CD14-positive monocyte (primary cell): ENCODE measurements at places on chromosomes 13 and 19. TPM values are rescaled to one million over a fixed set of nuclear protein-coding genes. Genes with fewer than 3 reads are reported as not detected.
A peak's percentile ranks its signal among the peaks of the same experiment; 100 is the strongest.

DNA sequence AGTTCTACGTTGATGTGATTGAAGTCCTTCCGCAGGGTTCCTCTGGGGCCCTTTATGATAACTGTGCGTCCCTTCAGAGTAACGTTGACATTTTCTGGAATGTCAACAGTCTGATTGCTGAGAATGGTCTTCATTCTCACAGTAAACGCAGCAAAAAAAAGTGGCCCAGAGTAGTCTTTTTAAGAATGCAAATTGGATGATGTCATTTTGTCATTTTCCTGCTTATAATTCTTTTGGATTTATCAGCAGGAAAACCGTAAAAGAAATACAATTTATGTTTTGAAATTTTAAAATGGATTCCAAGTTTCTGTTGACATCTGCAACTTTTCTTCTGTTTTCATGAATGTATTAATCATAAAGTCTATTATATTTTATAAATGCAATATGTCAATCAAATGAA is 14.8 kb downstream of the URI1 start:
- H3K27me3 ChIP-seq: no peaks in the 10 kb centered on the region
- peaks cover 6% of the 10 kb centered on the region for H3K4me1 ChIP-seq
- H3K4me3 ChIP-seq: no peak overlapping the region
- no peak for DNase-seq
- no peaks in the 10 kb centered on the region for H3K36me3 ChIP-seq

KLK2 gene
- not detected in 2 replicates for polyA plus RNA-seq

DNA sequence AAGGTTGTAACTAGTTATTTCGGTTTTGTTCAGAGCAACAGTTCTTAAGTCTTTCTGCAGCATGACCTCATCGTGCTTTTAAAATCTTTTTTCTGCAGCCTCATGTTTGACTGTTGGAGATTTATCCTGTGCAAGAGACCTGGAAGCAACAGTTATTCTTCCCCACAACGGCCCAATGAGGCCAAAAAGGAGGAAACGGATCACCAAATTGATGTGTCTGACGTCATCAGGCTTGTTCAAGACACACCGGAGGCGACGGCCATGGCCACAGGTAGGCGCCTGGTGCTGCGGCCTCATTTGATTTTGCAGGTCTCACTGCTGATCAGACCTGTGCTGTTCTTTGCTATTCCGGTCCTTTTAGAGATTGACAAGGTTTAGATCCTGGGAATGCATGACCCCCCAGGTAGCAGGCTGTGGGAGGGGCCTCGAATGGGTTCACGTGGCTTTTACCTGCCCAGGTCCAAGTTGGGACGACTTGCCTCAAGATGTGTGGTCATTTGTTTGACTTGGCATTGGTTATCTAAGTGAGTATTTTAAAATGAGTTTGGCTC is 66.8 kb upstream of the MCF2L start:
- H3K36me3 ChIP-seq: no peaks in the 10 kb centered on the region
- DNase-seq: no peak
- no peak overlapping the region for H3K27ac ChIP-seq
- no peaks in the 10 kb centered on the region for H3K4me1 ChIP-seq

RRAS gene
- polyA plus RNA-seq: 80.0 TPM

ZNF223 gene
- 1.2 TPM for polyA plus RNA-seq

CD209 gene
- polyA plus RNA-seq: 2.1 TPM

DNA sequence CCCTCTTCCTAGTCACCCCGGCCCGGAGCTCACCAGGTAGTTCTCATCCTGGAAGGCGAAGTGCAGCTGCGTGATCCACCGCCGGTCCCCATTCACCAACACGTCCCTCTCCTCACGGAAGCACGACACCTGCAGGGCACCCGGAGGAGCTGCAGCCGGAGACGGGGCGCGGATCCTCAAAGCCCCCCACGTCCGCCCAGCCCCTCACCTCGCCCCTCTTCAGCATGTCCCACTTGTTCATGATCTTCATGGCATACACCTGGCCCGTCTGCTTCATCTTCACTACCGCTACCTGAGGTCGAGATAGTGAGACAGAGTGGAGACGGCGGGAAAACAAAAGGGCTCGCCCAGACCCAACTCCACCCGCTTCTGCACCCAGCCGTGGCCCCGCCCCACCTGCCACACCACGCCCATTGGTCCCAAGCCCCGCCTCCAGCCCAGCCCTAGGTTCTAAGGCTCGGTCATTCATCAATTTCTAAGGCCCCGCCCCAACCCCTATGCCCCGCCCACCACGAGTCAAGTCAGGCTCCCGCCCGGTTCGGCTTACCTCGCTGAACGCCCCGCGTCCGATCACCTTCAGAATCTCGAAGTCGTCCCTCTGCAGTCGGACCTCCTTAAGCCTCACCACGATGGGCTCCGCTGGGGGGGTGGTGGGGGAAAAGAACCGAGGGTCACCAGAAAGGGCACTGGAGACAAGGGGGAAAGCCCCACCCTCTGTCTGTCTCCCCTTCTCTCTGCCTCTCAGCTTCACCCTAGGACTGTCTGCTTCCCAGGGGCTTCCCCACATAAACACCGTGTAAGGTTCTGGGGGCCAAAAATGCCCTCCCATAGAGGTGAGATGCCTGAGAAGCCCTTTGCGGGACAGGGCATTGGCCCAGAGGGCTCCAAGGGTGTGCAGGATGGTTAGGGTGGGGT is 2.8 kb downstream of the DMPK start:
- peaks cover 93% of the 10 kb centered on the region for H3K27me3 ChIP-seq
- no peaks in the 10 kb centered on the region for H3K36me3 ChIP-seq
- DNase-seq: peak; percentile 53
- peaks cover 11% of the 10 kb centered on the region for H3K4me1 ChIP-seq

GRCh38 chr13:73274147-73274546 is 215.3 kb downstream of the KLF5 start:
- no peaks in the 10 kb centered on the region for H3K36me3 ChIP-seq
- no peaks in the 10 kb centered on the region for H3K4me1 ChIP-seq
- H3K27ac ChIP-seq: no peak overlapping the region
- no peaks in the 10 kb centered on the region for H3K27me3 ChIP-seq
- no peak overlapping the region for H3K4me3 ChIP-seq

- H3K4me1 ChIP-seq: no peaks in the 10 kb centered on the region
- H3K4me3 ChIP-seq: no peak overlapping the region
- H3K27ac ChIP-seq: no peak overlapping the region
Observed at GRCh38 chr13:20924758-20925394, 22.3 kb upstream of the XPO4 start.

NLRP5 gene
- polyA plus RNA-seq: not detected

DNA sequence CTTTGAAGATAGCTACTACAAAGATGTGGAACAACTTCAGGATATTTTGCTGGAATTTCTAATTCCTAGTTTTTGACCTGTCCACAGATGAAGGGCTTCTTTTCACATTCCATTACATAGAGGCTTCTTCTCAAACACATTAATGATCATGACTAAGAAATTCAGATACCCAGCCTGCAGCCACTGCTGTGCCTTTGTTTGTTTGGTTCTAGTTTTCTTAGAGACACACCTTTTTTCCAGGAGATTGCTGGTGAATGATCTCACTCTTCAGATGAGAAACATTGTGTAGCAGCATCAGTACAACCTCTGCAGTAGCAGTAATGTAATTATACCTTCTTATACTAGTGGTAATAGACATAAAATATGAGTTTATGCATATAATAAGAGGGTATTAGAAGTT is 5.0 kb downstream of the TDRD3 start:
- no peak overlapping the region for H3K4me3 ChIP-seq
- H3K27me3 ChIP-seq: no peaks in the 10 kb centered on the region
- H3K4me1 ChIP-seq: peaks cover 12% of the 10 kb centered on the region
- H3K27ac ChIP-seq: no peak overlapping the region
- no peaks in the 10 kb centered on the region for H3K36me3 ChIP-seq

DNA sequence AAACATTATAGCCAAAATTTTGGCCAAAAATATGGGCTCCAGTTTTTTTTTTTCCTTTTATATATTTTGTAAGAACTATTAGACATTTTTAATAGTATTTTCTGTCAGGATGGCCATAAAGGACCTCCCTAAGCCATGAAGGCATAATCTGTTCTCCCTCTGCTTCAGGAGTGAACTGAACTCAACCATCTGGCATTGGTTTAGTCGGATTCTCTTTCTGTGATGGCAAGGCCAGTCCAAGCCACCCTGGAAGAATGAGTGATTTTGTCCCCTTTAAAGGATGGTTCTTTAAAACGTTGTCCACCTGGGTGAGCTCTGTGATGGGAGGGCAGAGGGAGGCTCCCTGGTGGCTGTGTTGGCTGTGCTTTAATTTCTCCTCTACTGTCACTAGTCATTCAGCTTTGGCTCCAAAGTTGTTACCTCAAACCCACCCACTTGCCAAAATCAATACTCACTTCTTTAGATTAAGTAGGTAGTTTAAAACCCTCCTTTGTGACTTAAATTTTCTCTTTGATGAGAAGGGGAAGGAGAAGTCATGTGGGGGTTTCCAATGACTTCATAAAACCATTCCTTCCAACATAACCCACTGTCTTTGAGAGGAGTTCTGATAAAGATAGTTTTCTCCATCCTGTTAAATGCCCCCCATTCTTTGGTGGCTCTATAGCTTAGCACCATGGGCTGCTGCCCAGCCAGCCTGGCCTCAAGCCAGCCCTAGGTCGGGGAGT is 4.4 kb downstream of the TNFRSF19 start:
- no peaks in the 10 kb centered on the region for H3K36me3 ChIP-seq
- DNase-seq: no peak
- peaks cover 24% of the 10 kb centered on the region for H3K27me3 ChIP-seq
- no peak overlapping the region for H3K27ac ChIP-seq

PTPRH gene
- polyA plus RNA-seq: 0.28 and 0.53 TPM in 2 replicates

DNA sequence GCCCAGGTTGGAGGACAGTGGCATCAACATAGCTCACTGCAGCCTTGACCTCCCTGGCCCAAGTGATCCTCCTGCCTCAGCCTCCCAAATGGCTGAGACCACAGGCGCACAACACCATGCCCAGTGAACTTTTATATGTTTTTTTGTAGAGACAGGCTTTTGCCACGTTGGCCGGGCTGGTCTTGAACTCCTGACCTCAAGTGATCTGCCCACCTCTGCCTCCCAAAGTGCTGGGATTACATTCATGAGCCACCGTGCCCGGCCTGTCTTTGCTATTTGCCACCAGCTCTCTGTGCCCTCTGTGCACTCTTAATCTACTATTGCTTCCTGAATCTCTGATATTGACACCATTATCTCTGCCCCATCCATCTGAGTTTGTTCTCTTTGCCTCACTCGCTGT is 34.3 kb upstream of the LRRC4B start:
- no peak overlapping the region for H3K27ac ChIP-seq
- H3K4me3 ChIP-seq: no peak overlapping the region
- H3K4me1 ChIP-seq: no peaks in the 10 kb centered on the region
- H3K36me3 ChIP-seq: no peaks in the 10 kb centered on the region
- H3K27me3 ChIP-seq: peaks cover 2% of the 10 kb centered on the region
- no peak for DNase-seq

DNA sequence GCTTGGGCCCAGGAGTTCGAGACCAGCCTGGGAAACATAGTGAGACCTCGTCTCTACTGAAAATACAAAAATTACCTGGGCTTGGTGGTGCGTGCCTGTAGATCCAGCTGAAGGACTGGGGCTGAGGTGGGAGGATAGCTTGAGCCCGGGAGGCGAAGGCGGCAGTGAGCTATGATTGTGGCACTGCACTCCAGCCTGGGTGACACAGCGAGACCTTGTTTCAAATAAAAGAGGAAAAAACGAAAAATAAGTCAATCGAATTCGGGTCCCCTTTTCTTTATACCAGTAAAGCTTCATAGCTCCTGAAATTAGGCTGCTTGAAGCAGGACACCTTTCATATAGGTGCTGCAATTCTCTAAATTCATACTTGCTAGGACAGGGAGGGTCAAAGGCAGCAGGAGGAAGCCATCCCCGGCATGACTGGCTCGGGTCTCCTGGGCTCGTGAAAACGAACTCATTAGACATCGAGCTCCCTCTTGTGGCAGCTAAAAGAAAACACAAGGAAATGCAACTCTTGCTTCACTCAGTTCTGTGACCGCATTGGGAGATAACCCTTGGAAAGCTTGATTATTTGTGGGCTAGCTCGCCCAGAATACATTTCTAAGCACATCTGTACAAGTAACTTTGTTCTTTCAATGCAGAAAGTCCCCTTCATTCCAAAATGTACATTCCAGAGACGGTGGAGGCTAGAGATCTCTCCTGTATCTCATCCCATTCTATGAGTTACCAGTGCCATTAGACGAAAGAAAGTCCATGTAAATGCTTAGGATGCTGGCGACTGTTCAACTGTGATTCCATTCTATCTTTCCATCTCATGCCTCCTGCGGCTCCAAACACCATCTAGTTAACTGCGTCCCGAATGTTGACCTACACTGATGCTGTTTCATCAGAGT is 16.8 kb downstream of the FPR2 start:
- H3K4me3 ChIP-seq: no peak overlapping the region
- H3K27me3 ChIP-seq: no peaks in the 10 kb centered on the region
- H3K4me1 ChIP-seq: peaks cover 70% of the 10 kb centered on the region
- no peaks in the 10 kb centered on the region for H3K36me3 ChIP-seq
- no peak overlapping the region for H3K27ac ChIP-seq

DNA sequence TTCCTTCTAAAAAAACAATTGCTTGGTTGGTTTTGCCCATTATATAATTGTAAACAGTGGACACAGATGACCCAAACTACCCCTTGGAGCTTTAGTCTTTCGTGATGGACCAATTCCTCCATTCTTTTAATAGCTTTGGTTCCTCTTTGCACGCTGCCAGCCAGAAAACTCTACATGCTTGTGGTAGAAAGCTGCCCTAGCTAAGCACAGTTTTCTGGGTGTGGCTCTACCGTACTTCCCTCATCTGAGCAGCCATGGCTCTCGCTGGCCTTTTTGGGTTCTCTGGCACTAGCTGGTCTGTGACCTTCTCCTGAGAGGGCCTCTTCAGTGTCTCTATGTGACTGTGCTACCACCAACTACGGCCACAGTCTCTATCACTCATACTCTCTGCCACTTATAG is 29.9 kb upstream of the CEBPA start:
- no peak overlapping the region for H3K4me3 ChIP-seq
- H3K27me3 ChIP-seq: no peaks in the 10 kb centered on the region
- peak; percentile 77 for DNase-seq
- no peaks in the 10 kb centered on the region for H3K36me3 ChIP-seq

GRCh38 chr19:2624537-2625091 is 77.9 kb downstream of the GNG7 start:
- H3K27me3 ChIP-seq: no peaks in the 10 kb centered on the region
- peak overlapping the region; percentile 75 for H3K27ac ChIP-seq
- H3K4me3 ChIP-seq: no peak overlapping the region
- no peak for DNase-seq
- peaks cover 85% of the 10 kb centered on the region for H3K4me1 ChIP-seq
- H3K36me3 ChIP-seq: no peaks in the 10 kb centered on the region

ONECUT3 gene
- not detected for polyA plus RNA-seq
